Uterus (tissue), 4 donors: ENCODE measurements at places on chromosomes 6 and 20. TPM values are rescaled to one million over a fixed set of nuclear protein-coding genes. Genes with fewer than 3 reads are reported as not detected.
A peak's percentile ranks its signal among the peaks of the same experiment; 100 is the strongest.

Gene OPN5
- total RNA-seq = not detected

Gene SLCO4A1
- 28.2 TPM for total RNA-seq

Gene MUC22
- not detected for total RNA-seq

Gene TFAP2A
- 0.21 TPM for total RNA-seq

Gene THEMIS
- 1.6 TPM for total RNA-seq

Gene RIPOR2
- 29.0 TPM for total RNA-seq

Gene SLC2A10
- total RNA-seq = 15.9 TPM

Gene TRIM10
- 0.69 TPM for total RNA-seq

GRCh38 chr6:44495036-44495901, 107.8 kb downstream of the CDC5L start:
- DNase-seq = no peak

DNA sequence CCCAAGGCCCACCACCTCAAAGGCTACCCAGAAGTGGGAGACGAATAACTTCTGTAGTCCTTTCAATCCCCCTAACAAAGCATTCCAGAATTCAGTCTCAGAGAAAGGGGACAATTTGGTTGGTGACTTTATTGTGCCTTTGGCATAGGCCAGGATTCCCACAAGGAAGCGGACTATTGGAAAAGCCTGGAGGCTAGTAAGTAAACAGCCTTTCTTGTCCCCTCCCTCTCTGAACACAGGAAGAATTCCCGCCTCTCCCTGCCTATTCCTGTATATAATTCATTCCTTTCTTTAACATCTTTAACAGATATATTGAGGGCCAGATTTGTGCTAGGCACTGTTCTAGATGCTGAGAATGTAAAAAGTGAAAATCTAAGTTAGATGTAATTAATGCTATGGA, 36.1 kb downstream of the RNF8 start:
- DNase-seq = no peak

GRCh38 chr6:29531668-29532067, 27.9 kb downstream of the UBD start:
- no peak for DNase-seq

- DNase-seq = peak; percentile 52
These were observed 2.3 kb downstream of the RNF114 start for GRCh38 chr20:49938173-49939163.

DNA sequence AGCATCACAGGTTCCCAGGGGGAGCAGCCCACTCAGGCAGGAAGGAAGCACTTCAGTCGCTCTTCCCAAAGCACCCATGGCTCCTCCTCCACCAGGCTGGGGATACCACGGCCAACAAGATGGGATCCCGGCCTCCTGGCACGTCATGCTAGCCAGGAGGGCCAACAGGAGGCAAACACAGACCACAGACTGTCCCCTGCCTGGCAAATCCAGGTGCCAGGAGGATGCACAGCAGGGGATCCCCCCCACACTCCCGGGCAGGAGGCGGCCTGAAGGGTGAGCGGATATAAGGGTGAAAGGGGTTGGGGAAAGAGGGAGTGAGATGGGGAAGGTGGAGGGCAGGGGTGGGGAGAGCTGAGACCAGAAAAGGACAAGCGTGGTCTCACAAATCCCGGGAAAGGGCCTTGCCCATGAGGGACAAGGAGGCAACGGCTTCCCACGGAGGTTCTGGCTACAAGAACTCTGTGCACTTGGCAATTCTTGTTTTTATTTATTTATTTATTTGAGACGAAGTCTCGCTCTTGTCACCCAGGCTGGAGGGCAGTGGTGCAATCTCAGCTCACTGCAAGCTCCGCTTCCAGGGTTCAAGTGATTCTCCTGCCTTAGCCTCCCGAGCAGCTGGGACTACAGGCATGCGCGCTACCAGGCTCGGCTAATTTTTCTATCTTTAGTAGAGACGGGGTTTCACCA, 7.2 kb downstream of the PXDC1 start:
- DNase-seq = no peak

GRCh38 chr6:146593986-146594385, 4.8 kb upstream of the ADGB start:
- no peak for DNase-seq

DNA sequence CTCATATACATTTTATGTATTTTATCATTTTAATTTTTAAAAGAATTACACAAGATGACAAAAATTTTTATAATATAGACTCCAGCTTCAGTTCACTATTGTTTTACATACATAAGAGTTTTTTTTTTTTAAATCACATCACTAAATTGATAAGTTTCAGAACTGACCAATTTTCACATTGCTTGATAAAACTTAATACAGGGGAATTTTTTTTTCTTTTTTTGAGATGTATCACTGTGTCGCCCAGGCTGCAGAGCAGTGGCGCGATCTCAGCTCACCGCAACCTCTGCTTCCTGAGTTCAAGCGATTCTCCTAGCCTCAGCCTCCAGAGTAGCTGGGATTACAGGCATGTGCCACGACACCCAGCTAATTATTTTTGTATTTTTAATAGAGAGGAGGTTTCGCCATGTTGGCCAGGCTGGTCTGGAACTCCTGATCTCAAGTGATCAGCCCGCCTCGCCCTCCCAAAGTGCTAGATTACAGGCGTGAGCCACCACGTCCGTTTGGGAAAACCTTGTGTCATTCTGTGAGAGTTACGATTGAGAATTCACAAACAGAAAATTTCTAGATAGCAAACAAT, 36.6 kb upstream of the BTN3A2 start:
- no peak for DNase-seq

DNA sequence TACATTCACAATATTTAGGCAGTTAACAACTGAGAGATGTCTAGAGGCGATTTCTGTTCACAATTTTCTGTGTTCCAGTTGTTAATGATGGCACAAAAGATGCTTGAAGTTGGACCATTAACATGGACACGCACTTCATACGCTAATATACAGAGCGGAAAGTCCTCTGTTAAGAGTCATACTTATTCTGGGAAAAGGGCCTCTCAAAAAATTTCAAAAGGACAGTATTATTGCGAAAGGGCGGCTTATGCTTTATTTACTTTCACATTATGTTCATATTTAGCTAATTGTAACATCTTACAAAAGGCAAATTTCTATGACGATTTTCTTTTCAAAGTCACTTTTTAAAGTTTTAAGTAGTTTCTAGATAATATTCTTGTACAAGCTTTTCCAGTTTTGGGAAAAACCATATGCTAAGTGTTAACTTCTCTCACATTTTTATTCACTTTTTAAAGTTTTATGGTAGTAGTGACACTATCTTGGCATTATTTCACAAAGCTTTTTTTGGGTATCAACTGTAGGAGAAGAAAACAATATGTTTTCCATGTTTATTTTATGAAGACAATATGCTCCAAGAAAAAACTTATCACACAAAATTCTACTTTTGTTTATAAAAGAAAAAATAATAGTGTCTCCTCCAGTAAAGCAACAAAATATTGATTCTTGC, 62.3 kb downstream of the MAP7 start:
- no peak for DNase-seq

DNA sequence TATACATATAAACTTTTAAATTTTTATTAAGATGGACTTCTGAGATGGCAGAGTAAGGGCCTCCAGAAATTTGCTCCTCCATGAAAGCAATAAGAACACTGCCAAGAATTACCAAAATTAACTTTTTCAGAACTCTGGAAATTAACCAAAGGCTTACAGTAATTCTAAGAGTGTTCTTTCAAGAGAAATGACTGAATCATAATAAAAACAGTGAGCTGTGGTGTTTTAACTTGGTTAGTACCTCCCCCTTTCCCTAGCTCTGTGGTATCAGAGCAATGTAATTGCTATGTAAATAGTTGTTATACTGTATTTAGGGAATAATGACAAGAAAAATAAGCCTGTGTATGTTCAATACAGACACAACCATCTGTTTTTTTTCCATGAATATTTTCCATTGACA, 19.0 kb downstream of the HECA start:
- no peak for DNase-seq

- no peak for DNase-seq
These were observed 59.1 kb upstream of the SUPT3H start for GRCh38 chr6:45436544-45437438.

DNA sequence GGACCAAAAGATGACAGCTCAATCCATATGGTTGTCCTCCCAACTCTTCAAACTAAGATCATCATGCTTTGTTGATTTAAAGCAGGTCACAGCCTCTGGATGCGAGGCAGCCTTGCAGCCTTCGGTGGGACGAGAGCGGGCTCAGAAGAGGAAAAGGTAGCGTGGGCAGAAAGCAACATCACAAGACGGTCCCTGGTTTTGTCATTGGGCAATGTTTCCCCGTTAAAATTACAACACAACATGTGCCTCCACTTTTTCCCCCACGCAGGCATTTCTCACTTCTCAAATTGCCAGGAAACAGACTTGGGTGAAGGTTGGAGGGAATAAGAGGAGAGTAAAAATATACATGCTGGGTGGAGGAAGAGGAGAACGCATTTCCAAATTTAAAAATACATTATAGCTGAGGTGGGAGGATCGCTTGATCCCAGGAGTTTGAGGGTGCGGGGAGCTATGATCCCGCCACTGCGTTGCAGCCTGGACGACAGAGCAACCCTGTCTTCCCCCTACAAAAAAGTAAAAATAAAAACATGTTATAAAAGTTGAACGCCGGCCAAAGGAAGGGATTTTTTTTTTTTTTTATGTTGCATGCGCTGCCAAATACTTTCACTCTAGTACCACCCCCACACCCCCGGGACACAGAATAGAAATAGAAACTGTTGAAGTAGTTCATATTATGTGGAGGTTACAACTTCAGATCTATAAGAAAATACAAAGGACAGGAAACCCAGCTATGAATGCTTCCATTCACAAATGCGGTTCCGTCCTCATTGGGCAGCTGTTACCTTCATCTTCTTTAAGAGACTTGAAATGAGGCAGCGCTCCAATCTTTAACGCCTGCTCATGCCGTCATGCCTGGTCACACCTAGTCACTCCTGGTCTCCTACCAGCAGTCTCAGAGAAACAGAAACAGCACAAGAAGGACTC, 13.9 kb upstream of the NAA20 start:
- peak; percentile 66 for DNase-seq

GRCh38 chr20:50417023-50417329, 93.2 kb upstream of the PTPN1 start:
- DNase-seq = no peak

DNA sequence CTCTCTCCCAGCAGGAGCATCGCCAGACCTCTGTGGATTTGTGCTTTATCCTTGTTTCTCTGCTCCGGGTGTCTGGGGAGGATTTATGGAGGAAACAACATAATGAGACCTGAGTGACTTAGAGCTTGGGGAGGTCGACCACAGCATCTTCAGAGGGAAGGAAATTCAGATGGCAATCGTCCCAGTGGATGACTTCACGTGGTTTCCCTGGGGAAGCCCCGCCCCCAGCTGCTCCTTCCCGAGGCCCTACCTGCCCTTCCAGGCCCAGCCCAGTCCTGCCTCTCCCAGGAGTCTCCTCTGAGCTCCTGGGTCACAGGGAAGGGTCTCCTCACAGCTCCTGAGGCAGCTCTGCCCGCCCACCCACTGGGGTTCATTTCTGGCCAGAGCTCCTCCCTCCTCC, 430.3 kb upstream of the SULF2 start:
- no peak for DNase-seq

- no peak for DNase-seq
These were observed 1.9 kb upstream of the NR2E1 start for GRCh38 chr6:108163644-108164542.

GRCh38 chr6:159778131-159778530, 11.3 kb downstream of the TCP1 start:
- no peak for DNase-seq

DNA sequence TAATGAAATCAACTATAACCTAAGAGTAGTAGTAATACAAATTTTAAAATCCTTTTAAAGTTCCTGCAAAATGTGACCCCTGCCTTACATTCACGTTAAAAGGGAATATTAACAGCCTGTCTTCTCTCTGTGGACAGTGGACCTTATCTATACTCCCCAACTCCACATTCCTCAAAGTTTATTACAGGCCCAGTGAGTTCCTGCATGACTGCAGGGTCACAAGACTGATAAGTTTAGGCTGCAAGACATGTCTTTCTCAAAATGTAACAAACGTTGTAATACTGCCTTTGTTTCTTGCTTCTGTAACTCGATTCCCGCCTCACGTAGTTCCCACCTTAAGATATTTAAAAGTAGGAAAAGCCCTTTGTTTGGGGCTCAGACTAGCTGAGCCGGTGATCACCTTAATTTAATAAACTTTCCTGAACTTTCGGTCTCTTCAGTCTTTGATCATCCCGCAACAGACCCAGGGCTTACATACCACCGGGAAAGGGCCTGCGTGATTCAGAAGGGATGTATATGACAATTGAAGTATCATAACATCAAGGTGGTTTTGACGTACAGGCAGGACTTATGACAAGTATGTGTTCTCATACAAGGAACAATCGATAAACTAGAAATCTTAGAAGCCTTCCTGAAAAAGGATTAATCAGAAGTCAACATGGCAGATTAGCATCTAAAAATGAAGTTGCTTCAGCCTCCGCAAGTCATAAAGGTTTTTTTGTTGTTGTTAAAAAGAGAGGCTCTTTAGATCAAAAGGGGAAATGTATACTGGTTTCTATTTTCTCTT, 3.0 kb downstream of the IL22RA2 start:
- no peak for DNase-seq

DNA sequence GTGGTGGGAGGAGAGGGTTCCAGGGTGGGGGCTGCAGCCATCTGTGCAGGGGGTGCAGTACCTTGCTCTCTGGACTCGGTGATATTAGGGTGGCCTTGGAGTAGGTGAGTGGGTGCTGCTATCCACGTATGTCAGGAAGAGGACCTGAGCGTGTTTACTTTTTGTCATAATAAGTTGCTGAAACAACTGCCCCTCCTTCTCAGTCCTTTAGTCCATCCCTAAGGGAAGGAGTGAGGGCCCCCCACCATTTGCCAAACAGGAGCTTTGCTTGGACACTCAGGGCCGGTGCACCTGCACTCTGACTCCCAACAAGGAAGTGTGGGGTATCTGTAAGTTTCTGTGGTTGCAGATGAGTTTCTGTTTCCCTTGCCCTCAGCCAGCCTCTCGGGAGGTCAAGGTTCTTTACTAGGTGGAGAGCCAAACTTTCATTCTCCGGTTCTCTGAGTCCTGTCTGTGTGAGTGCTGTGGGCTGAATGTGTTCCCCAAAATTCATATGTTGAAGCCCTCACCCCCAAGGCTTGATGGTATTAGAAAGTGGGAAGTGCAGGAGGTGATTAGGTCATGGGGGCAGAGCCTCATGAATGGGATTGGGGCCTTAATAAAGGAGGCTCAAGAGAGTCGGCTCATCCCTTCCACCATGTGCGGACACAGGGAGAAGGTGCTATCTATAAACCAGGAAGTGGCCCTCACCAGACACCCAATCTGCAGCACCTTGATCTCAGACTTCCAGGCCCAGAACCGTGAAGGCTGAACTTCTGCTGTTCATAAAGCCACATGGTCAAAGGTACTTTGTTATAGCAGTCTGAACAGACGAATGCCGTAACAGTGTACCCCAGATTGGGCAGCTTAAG, 19.6 kb upstream of the CCR6 start:
- DNase-seq = no peak

- no peak for DNase-seq
These were observed 42.3 kb downstream of the MOCS1 start for GRCh38 chr6:39891976-39892375.

DNA sequence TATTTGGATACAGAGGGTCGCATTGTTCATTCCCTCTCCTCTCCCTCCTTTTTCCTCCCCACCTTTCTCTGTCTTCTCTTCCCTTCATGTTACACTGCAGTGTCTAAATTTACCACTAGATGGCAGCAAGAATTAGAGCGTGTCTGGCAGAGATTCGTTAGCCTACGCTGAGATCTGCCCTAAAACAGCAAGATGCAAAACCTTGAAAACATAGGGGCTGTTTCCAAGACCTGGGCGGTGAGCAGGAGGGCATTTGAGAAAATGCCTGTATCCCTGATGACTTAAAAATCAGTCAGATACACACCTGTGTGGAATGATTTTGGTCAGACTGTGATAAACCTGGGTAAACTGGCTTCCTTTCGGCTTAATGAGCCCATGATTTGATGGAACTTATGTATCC, 101.5 kb upstream of the ISM1 start:
- DNase-seq = no peak

GRCh38 chr6:115618256-115618655, 442.4 kb downstream of the FRK start:
- no peak for DNase-seq
